ENCODE measurements at places on chromosomes 5 and 9.

- DNase-seq = no peak
These were observed 66.7 kb downstream of the PSD2 start for GRCh38 chr5:139862313-139862712.

DNA sequence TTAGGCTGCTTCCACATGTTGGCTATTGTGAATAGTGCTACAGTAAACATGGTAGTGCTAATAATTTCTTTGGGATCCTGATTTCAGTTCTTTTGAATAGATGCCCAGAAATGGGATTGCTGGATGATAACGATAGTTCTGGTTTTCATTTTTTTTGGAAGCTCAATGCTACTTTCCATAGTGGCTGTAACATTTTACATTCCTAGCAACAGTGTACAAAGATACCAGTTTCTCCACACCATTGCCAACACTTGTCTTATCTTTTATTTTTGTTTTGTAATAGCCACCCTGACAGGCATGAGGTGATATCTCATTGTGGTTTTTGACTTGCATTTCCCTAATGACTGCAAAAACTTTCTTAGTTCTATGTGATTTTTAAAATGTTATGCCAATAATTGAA lies 68.8 kb upstream of the LRRC70 start:
- no peak for DNase-seq

DNA sequence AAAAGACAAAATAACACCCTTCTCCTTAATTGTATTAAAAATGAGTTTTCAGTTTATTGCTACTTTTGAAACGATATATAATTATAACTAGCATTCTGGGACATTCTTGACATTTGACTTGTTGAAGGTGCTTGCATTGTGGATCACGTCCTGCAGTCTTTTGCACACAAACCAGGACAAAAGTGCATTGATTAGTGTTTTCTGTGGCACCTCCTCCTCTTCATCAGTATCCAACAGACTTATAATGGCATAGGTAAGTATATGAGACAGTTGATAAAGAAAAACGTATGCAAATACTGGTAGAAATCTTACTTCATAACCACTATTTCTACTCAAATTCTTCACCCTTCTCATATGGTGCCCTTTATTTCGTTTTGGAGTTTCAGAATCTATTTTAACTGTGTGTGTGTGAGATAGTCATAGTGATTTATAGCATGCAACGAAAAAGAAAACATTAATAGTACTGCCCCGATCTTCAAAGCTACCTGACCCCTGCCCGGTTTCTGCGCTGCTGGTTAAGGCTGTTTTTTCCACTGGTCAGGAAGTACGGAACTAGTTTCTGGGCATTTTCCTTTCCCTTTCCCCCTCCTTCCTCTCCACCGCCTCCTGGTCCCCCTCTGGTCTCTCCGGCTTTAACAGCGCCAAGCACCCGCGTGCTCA lies 639 bp upstream of the RASA1 start:
- no peak for DNase-seq

DNA sequence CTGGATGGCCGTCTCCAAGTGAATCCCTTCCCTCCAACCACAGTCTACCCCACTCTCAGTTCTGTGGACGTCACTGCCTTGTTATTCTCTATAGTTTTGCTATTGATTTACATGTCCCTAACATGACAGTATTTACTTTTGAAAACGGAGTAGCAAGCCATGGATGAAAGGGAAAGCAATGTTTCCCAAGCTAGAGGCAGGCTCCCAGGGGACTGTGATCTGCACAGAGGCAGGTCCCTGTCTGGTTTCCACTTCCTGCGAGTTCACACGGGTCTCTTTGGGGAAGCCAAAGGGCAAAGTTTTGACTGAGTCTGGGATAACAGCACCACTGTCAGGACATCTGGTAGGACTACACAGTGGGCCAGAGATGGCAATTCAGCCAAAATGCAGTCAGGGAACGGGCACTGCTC lies 12.7 kb downstream of the C9orf153 start:
- DNase-seq = no peak

- DNase-seq = no peak
These were observed 39.8 kb upstream of the PITX1 start for GRCh38 chr5:135073761-135074345.

- DNase-seq = no peak
These were observed 5.5 kb upstream of the SURF6 start for GRCh38 chr9:133341369-133342068.

GRCh38 chr5:104942735-104943134 lies 1380.1 kb upstream of the NUDT12 start:
- DNase-seq = no peak

DNA sequence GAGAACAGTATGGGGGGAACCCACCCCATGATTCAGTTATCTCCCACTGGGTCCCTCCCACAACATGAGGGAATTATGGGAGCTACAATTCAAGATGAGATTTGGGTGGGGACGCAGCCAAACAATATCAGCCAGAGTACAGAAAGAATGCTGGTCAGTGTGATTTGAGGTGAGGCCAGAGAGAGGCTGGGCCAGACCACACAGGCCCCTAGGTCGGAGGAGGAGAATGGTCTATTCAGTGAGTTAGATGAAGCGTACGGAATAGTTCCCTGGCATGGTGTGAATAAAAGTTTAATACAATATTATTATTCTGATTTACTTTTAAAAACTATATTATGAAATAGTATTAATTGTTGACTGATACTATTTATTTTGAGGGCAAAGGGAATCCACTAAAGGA lies 39.7 kb downstream of the PCSK5 start:
- DNase-seq = no peak

DNA sequence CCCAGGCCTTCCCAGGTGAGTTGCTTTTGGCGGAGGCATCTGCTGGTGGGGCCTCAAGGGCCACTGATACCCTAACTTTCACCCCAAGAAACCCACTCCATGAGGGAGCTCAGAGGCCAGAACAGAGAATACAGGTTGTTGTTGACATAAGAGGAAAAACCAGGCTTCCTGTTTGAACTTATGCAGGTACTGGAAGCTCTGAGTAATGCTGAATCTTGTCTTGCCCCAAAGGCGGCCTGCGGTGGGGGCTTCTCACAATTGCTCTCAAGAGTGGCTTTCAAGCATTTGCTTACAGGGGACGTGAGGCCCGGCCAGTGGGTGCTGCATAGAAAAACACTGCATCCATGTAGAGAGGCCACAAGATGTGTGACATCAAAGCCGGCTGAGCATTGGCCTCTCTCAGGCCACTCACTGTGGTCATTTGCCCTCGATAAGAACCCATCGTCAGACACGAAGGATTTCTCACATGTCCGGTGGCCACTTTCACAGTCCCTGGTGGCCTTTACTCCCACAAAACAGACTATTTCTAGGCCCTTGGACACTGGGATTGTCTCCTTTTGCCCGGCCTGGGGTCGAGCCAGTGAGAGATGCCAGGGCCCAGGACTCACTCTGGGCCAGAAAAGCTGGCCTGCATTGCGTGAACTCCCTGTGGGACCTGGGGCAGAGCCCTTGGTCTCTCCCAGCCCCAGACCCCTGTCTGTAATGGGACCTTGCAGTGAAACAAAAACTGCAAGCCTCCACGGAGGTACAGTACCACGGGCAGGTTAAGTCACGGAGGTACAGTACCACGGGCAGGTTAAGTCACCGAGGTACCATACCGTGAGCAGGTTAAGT lies 34.5 kb upstream of the TCF7 start:
- peak; percentile 50 for DNase-seq

DNA sequence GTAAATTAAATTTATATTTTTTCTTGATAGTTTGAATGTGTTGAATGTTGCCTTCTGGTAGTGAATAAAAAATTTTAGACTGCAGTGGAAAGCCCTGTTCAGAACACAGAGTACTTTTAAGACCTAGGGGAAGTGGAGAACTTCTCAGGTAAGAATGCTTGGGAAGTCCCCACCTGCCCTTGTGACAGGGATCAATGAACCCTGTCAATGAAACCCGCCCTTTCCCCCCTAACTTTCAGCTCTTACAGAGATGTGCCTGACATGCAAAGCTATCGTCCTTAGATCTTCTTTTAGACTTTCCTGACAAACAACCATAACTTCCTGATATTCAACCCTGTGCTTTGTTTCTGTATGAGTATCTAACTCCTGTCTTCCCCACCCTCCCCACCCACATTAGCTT lies 562.7 kb downstream of the TLE4 start:
- DNase-seq = no peak

DNA sequence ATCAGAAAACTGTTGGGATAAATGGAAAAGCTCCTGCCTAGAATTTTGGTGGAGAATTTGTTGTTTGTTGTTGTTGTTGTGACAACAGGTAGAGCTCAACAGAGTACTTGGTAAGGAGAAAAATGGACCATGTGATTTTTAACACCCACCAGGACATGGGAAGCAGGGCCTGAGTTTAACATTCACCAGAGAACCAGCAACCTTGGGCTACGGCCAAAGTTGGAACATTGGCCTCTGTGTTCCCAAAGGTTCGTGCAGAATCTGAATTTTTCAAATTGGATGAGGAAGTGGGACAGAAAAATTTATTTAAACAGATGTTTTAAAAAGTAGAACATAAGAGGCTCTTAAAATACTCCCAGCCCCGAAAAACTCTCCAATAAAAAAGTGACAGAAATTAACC lies 127.0 kb downstream of the GNA14 start:
- DNase-seq = no peak

DNA sequence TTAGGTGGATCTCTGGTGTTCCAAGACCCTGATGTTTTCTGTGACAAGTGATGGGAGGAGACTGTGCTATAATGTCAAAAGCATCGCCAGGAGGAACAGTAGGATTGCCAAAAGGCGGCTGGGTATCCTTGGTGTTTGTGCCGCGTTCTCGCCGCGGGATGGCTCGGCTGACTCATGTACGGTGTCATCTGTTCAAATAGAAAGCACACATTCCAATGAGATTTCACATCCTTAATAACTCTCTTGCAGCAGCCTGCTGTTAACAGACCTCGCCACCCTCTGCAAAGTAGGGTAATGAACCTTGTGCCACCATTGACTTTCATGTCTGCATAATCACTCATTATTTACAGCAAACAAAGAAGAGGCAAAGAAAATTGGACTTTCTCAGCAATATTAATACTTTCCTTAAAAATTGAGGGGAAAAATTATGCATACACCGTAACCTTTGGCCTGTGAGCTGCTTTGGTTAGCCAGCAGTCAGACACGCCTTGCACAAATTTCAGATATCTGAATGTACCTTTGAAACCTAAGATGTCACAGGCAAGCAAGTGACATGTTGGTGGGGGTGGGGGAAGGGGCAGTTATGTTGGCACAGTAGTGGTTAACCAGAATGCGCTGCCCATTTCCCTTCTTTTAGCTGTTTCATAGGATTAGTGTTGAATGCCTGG lies 289.4 kb downstream of the EFNA5 start:
- DNase-seq = no peak

- no peak for DNase-seq
These were observed 150.8 kb downstream of the HACD4 start for GRCh38 chr9:20880675-20881074.

- no peak for DNase-seq
These were observed 17.5 kb upstream of the PPARGC1B start for GRCh38 chr5:149712439-149713147.

GRCh38 chr5:170913573-170913972 lies 51.8 kb downstream of the RANBP17 start:
- no peak for DNase-seq

DNA sequence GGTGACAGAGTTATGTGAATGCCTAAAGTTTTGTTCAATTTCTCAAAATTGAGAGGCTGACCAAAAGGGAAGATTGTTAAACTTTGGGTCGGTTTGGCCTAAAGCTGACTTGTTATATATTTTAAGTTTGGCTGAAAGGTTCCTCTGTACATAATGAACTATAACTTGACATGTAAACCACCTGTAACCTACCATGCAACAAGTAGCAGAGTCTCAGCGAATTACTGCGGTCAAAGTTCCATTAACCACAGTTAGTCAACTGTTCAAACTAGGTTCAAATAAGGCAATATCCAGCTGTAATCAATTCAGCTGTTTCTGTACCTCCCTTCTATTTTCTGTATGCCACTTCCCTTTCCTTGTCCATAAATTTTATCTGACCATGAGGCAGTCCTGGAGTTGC lies 325.1 kb upstream of the NMUR2 start:
- DNase-seq = no peak

GRCh38 chr5:82720213-82721086 lies 356.7 kb downstream of the TMEM167A start:
- DNase-seq = no peak

- no peak for DNase-seq
These were observed 1575.9 kb downstream of the EFNA5 start for GRCh38 chr5:106094839-106095238.

DNA sequence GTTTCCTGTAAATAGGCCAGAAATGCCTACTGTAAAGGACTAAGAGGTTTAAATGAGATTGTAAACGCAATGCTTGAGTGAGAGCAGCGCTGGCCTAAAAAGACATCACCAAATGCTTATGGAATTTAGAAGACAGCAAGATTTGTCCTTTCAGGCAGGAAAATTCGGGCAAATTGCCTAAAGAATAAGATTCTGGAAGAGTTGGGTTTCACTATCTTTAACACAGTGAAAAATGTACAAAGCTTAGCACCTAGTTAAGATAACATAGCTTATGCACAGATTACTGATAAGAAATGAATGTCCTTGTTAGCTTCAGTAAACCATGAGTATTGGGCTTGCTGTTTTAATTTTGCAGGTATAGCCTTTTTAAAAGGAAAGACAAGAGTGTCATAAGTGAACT lies 4.7 kb downstream of the FKBP15 start:
- no peak for DNase-seq

DNA sequence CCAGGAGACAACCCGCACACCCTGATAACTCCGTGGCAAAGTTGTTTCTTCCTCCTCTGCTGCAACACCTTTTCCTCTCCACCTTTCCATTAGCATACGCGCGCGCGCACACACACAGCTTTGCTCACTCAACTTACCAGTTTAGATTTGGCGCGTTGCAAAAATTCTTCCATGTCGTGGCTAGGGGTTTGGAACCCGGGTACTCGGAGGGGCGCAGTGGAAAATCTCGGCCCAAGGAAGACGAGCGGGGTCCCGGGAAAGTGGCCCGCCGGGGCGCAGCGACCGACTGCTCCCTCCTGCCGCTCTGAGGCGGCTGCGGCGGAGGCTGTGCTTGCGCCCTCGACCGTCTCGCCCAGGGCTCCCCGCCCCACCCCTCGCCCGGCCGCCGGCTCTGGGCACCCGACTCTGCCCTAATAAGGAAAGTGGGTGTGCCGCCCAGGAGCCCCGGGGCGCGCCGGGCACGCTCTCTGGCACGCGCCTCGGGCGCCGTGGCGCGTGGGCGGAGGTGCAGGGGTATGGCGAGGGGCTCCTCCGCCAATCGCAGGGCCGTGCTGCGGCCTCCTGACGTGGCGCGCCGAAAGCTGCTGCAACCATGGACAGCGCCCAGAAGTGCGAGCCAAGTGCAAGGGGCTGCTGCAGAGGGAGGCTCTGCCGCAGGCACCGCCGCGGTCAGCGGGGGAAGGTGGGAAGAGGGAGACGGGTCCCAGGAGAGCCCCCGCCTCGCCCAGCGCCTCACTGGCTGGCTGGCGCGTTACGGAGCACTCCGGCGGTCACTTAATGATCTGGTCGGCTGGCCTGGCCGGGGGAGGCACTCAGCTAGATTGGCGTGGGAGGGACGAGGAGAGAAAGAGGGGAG lies at the start of gene PRUNE2:
TSS of gene PRUNE2 (minus strand) at position 324 of the 856 bp plus-strand sequence. CDS start at position 173, 151 bp downstream.
- DNase-seq = no peak

Measured in naive thymus-derived CD8-positive, alpha-beta T cell (primary cell).